Right forelimb (tissue), 1 donor: ENCODE measurements at places on chromosomes 3 and 15.

DNA sequence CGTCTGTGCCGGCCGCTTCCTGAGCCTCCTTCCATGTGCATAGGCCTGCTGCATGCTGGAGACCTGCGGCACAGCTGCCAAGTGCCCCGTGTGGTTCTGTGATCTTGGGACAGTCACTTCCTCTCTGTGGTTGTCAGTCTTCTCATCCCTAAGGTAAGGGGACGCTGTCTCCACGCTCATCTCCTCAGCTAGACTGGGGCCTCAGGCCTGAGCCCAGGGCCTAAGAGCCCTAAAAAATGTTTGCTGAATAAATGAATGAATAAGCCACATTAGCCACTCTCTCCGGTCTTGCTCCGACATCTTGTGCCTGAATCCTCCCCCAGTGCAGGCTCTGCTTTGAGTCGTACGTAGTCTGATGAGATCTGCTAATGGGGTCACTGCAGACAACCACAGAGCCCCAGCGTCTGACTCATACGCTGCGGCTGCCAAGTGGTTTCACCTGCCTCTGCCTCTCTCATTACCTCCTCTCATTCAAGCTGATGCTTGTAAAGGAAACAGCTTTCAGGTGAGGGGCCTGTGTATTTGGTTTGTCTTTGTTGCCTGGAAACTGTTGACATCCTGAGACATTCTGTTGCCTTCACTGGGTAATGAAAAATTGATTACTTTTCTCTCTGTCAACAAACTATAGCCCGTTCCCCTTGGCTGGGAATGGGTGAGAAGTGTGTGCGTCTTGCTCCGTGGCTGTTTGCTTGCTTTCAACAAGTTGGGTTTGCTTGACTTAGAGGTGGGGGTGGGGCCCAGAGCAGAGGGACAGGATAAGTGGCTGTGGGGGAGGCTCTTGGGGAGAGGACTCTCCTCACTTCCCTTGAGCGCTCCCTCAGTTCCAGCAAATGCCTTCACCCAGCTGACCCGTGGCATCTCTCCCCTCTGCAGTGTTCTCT lies 15.9 kb downstream of the RPLP1 start:
- no peak for DNase-seq

DNA sequence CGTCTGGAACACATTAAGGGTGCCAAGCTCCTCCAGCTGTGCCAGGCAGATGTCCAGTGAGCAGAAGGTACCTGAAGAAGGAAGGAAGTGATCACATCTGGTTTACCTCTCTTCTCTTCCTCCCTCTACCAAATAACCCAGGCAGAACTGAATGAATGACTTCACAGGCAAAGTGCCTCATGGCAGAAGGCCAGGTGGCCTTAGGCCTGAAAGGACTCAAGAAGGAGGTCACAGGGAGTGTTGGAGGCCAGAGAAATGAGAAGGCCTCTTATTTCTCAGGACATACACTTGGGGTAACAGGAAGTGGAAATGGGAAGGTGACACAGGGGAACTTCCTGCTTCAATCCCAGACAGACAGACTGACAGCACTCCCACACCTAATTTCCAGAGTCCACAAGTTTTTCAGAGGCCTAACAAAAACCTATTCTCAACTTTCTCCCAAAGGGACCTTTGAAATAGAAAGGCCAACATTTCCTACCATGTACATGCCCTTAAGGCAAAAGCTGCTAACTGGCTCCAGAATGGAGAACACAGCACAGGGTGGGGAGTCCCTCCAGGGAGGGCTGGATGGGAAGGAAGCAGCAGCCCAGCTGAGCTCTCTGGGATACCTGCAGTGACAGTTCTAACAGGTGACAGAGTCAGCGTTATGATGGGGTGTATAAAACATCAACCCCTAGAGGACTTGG lies 17.6 kb upstream of the SIN3A start:
- no peak for DNase-seq

DNA sequence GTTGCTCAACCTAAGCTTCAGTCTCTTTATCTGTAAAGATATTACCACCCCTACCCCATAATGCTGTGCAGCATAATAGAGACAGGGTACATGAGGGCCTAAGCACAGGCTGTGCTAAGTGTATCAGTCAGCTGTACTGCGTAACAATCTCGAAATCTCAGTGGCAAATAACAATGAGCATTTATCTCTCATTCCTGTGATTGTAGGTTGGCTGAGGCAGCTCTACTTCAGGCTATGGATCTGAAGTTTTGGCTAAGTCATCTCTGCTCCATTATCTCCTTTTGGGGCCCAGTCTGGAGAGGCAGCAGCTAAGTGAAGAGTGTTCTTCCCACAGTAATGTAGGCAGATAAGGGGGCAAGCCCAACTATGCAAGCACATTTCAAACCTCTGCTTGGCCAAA lies 7.1 kb upstream of the SLC6A11 start:
- no peak for DNase-seq

GRCh38 chr3:176463610-176464009 lies 733.7 kb downstream of the TBL1XR1 start:
- no peak for DNase-seq

- no peak for DNase-seq
Observed at GRCh38 chr3:23580096-23580713, 225.6 kb upstream of the UBE2E1 start.

GRCh38 chr15:48866141-48866563 lies 11.8 kb upstream of the EID1 start:
- DNase-seq, result no peak

DNA sequence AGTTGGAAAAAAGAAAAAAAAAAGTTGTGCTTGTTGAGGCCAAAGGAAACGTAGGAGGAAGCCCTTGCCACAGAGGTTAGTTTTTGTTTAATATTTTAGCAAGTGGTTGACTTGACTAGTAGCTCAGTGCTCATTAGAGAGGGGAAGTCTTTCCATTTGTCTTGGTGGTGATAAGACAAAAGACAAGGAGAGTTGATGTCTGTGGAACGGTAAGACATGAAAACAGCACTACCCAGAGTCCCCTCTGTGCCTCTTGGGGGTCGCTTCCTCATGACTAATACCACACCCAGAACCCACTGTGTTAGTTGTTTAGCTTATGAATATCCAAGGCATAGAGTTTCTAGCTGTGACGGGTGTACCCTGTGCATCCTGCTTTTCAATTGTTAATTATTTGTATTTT lies 211.4 kb downstream of the ITPR1 start:
- no peak for DNase-seq

GRCh38 chr3:143617050-143617449 lies 231.2 kb downstream of the SLC9A9 start:
- no peak for DNase-seq

DNA sequence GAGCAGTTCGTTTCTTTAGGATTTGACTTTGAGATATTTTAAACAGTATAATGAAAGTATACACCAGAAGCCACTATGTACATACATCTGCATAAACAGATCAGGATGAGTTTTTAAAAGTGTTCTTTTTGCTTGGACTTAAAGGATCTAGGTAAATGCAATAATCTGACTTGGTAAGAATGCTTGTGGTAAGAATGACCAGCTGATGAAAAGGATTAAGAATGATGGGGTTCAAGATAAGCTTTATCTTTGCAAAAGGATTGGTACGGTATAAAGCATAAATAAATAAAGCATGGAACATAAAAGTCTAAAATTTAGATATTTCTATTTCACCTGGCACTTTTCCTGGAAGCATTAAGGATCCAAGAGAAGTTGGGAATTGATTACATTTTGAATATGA lies 9.8 kb upstream of the MME start:
- no peak for DNase-seq

DNA sequence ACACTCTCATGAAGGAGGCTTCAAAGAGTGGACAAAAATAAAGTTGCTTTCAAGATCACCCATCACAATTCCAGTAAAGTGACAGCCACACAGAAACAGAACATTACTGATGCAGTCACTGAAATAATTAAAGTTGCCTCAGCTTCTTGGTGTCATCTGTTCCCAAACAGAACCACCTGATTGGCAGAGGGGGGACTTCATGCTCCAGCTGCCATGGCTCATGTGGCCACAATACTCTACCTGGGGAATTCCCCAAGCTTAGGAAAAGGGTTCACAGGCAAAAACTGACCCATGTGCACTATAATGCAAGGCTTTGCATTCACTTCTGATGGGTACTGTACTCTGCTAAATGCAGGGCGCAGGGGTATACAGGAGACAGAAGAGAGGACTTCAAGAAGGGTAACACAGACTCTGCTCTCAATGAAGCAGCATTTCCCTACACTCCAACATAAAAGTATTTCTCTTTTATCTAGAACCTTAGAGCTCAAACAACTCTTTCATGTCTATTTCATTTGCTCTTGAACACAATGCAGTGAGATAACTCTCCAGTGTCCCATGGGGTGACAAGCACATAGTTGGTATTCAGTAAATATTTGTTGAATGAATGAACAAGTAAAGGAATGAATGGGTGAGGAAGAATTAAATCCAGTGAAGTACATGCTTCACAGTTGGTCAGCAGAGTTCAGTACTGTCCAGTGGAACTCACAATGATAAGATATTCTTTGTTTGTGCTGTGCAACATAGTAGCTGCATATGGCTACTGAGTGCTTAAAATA lies 8.6 kb upstream of the CTNNB1 start:
- DNase-seq, result no peak

DNA sequence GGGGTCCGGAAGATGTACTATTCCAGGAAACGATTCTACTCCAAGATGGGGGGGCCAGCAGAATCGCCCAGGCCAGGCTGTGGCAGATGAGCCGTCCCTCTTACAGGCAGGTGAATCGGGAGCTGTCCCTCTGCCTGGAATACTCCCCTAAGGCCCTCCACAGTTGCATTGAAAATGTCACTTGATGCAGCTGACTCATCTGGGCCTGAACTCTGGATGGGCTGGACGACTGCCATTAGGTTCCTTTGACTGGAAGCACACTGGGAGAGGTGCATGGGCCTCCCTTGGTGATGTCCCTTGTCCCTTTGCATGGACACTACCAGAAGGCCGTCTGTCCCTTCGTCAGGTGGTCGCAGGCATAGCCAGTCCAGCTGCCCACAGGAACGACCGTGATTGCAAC lies 69.6 kb upstream of the HRH1 start:
- no peak for DNase-seq

GRCh38 chr3:58202917-58203360 lies 7.8 kb downstream of the DNASE1L3 start:
- DNase-seq, result no peak

- no peak for DNase-seq
Observed at GRCh38 chr3:4693620-4694019, 200.5 kb downstream of the ITPR1 start.

DNA sequence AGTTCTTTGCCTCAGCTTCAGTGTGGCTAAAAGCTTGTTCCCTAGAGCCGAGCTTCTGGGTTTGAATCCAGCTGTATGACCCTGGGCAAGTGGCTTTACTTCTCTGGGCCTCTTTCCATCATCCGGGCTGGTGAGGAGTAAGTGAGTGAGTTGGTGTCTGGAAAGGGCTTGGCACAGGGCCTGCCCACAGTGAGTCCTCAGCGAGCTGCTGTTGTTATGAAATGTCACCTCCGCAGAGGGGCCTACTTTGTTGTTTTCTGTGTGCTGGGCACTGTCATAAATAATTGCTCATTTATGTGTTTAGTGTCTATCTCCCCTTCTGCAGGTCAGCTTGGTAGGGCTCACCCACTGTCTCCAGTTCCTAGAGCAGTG lies 31.7 kb downstream of the SLC6A6 start:
- DNase-seq, result no peak

GRCh38 chr3:16430717-16431630 lies 82.5 kb downstream of the RFTN1 start:
- DNase-seq, result no peak

DNA sequence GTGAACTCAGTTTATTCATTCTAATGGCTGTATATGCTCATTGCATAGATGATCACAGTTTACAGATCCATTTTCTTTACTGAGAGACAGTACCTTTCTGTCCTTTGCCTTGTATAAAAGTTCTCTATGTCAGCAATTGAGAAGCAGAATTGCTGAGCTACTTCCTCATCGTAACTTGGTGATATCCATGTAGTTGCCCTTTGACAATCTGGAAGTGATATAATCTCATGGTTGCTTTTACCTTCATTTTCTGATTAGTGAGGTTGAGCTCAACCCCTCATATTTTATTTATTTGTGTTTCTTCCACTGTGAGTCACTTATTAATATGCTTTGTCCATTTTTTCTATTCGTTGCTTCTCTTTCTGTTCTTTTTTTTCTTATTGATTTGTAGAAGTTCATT lies 696.5 kb downstream of the AGBL1 start:
- DNase-seq, result no peak

DNA sequence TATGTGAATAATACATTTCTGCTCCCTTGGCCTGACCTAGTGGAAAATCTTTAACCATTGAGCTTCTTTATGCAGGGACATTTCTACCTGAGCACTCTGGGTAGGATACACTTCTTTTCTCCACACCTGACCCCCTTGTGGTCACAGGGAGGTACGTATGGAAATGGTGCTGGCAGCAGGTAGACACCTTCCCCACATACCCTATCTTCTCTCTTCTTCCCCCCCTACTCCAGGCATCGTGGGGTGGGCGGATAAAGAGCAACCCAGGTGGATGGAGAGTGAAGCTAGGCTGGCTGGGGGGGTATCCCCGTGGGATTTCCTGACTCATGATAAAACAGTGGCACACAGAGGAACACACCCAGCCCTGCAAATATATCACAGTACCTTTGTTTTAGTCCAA lies 312.1 kb downstream of the ARRDC4 start:
- no peak for DNase-seq

DNA sequence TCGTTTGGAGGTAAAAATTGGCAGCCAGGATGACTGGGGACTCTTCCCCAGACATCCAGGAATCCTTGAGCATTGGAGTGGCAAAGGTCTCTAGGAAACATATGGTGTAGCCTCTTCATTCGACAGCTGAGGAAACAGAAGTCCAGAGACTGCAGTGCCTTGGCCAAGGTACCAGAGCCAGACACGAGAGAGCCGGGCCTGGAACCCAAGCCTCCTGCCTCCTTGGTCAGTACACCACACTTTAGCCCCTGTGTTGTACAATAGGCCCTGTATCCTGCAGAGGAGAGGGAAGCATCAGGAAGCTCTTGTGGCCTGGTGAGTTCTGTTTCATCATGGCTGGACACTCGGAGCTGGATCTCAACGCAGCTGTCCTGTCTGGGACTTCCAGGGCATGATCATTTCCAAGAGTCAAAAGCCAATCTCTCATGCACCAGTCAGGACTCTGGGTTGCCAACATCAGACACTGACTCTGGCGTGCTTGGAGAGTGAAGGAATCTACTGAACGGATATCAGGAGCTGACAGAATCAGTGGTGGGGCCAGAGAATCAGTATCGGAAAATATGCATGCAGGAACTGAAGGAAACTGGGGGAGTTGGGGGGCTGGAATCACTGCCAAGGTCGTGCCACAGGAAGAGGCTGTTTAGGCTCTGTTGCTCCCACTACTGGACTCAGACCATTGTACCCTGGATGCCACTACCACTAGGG lies 6.4 kb upstream of the MINAR1 start:
- no peak for DNase-seq
